Esophagus squamous epithelium (tissue), 5 donors: ENCODE measurements at places on chromosomes 6 and 20.

DNA sequence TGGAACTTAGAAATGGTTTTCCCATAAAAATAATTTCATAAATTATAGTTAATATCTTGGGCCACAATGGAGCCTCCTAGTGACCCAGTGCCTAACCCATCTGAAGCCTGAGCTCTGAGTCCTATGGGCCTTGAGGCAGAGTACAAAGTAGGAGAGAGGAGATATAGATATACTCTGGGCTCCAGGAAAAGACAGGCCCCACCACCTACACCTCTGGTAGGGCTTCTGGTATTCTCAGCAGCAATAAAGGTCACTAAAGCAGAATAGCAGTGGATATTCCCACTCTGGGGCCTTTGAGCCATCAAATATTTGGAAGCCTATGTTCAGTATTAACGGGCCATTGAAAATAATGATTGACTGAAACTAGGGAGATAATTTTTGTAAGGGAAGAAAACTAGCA, 24.1 kb downstream of the CYP39A1 start:
- DNase-seq: no peak

DNA sequence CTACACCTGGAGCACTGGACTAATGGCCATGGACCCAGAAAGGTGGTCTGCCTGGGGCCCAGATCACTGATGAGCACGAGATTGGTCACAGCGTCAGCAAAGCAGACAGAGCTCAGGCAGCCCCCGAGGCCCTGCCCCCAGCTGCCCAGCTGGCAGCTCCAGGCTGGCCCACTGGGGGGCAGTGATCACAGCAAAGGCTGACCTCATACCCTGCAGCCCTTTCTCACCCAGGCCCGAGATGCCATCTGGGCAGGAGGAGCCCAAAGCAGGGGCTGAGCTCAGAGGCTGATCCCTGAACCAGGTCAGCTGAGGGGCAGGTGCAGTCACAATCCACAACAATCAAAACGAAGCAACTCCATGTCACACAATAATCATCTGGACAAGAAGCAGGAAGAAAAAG, 4.1 kb downstream of the MAP1LC3A start:
- DNase-seq: no peak

GRCh38 chr6:113819169-113819830, 37.8 kb upstream of the MARCKS start:
- DNase-seq: no peak

DNA sequence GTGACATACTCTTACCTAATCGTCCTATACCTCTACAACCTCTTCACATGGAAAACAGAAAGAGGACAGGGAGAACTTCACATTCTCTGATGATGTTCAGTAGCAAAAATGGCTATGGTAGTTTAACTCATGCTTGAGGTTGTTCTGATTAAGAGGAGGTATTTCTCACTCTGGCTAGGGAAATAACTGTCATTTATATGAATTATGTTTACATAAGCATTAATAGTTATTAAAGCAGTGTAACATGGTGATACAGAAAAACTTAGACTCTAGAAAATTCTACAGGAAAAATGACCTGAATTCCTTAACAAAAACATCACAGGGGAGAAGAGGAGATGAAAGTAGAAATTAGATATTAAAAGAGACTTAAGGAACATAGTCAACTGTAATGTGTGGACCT, 57.3 kb downstream of the MAP3K5 start:
- no peak for DNase-seq

GRCh38 chr6:147738099-147738498, 229.6 kb downstream of the SAMD5 start:
- no peak for DNase-seq

GRCh38 chr6:43914272-43915147, 144.5 kb downstream of the VEGFA start:
- no peak for DNase-seq

DNA sequence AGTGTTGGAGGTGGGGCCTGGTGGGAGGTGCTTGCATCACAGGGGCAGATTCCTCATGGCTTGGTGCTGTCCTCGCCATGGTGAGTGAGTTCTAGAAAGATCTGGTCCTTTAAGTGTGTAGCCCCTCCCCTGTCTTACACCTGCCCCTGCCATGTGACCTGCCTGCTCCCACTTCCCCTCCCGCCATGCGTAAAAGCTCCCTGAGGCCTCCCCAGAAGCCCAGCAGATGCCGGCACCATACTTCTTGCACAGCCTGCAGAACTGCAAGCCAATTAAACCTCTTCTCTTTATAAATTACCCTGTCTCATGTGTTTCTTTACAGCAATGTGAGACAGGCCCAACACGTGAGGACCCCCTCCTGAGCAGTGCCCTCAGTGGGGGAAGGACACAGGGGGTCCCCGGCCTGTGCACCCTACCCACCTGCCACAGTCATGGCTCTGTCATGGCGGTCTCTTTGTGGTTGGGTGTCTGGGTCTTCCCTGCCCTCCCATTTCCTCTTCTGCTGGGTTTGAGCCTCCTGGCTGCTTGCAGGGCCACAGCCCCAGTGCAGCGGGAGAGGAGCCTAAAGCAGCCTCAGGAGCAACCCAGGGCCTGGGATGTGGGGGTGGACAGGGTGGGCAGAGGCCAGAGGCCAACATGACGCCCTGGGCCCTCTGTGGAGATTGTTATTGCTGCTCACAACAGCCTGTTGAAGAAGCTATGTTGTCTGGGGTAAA, 87.2 kb upstream of the QKI start:
- DNase-seq: no peak

GRCh38 chr6:16760516-16761470, at the start of gene ATXN1:
ATXN1 (minus strand) TSS chr6:16761460.
- DNase-seq: no peak

DNA sequence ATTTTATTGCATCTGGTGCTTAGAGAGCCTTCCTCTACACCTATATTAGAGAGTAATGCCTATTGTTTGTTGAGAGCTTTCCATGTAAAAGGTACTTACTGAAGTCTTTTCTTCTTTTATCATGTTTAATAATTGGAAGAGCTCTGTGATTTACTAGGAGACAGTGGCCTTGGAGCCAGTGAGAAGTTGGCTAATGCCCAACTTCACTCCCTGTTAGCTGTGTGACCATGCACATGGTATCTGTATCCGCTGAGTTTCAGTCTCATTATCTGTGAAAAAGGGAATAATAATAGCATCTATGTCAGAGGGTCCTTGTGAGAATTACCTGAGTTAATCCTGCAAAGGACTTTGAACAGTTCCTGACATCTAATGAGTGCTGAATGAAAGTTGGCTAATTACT, 105.0 kb downstream of the CD109 start:
- DNase-seq: no peak

DNA sequence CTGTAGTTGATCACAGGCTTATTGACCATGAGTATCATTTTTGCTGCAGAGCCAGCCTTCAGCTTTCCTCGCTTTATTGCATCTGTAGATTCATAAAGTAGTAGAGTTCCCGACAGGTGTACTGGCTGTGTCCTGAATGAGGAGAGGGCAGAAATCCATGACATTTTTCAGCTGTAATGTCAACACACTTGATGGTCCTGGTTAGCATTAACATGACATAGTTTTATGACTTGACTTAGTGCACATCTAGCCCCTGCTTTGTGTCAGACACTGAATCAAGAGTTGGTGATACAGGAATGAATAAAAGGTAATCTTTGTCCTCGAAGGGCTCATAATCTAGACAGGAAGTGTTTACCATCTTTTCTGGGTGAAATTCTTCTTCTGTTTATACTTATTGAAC, 55.0 kb downstream of the AIG1 start:
- DNase-seq: no peak

- no peak for DNase-seq
Measured at GRCh38 chr6:69795469-69796072, 1.2 kb downstream of the LMBRD1 start.

GRCh38 chr6:12348530-12349511, 58.7 kb downstream of the EDN1 start:
- no peak for DNase-seq

DNA sequence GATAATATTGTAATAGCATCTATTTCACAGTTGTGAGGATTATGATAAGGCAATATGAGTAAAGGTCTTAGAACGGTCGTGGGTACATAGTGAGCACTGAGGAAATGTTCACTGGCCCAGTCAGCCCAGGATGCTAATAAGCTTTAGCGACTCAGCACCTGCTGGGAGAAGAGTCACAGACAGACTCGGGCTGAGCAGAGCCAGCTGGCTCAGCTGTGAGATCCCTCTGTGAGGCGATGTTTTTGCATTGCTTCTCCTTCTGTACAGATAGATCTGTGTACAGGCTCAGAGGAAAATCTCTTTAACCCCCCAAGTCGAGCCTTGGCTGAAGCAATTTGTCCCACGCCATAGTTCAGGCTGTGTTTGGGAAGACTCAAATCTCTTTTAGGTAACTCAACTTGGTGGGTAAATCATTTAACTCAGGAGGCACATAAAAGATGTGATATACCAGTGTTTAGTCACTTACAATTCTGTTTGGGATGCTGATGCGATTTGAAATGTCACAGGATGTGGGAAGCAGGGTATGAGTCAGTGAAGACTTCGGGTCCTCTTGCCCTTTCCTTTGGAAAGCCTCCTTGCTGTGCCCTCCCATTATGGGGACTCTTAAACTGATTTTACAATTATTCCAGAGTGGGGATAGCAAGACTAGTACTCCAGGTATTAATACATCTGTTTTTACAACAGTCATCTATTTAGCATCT, 53.1 kb downstream of the PHACTR1 start:
- DNase-seq: no peak

- DNase-seq: no peak
Measured at GRCh38 chr20:22370137-22370536, 214.2 kb downstream of the FOXA2 start.

- DNase-seq: no peak
Measured at GRCh38 chr20:33377366-33377765, 24.0 kb downstream of the CDK5RAP1 start.

GRCh38 chr6:147528511-147529145, 20.1 kb downstream of the SAMD5 start:
- no peak for DNase-seq
